Activated CD4-positive, alpha-beta T cell treated with anti-CD3 and anti-CD28 coated beads for 36 hours (primary cell): ENCODE measurements at places on chromosomes 7 and 10. TPM values are rescaled to one million over a fixed set of nuclear protein-coding genes. Genes with fewer than 3 reads are reported as not detected.

DNA sequence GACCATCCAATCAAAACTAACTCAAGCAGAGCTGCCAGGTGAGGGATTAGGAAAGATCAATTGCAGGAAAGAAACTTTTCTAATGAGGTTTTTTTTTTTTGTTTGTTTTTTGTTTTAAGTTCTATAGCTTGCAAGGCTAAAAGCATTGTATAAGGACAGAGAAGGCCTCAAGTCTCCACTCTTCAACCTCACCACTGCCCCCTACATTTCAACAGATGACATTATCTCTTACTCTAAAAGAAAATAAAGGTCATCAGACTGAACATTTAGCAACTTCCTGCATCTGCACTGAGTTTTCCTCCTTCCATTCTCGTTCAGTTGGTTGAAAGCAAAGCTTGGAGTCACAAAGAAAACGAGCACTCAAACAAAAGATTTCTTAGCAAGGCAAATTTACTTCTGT lies 45.2 kb upstream of the EXOC4 start:
- peaks cover 19% of the 10 kb centered on the region for H3K27me3 ChIP-seq
- H3K27ac ChIP-seq, result no peak overlapping the region
- no peak for DNase-seq
- H3K4me1 ChIP-seq, result no peaks in the 10 kb centered on the region
- H3K4me3 ChIP-seq, result no peak overlapping the region

DNA sequence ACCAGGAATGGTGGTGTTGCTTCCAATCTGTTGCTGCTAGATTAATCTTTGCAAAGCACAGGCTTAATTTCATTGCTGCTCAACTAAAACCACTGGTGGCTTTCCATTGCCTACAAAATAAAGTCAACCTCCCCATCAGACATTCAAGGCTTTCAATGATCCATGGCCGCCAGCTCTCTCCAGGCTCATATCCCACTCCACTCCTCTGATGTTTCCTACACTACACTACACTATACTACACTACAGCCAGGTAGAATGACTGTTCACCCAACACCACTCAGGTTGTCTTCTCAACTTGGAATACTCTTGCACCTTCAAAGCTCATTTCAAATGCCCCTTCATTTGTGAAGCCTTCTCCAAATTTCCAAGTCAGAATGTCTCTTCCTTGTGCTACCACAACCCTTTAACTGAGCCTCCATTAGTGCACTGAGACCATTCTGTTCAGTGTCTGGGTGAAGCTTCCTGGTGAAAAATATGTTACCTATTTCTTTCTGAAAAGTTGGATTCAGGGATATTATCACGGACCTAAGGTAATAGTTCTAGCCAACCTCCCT lies 35.5 kb upstream of the CC2D2B start:
- H3K27ac ChIP-seq, result no peak overlapping the region
- no peaks in the 10 kb centered on the region for H3K27me3 ChIP-seq
- no peaks in the 10 kb centered on the region for H3K4me1 ChIP-seq
- peaks cover 46% of the 10 kb centered on the region for H3K36me3 ChIP-seq

- peaks cover 9% of the 10 kb centered on the region for H3K4me1 ChIP-seq
- H3K36me3 ChIP-seq, result no peaks in the 10 kb centered on the region
- no peak overlapping the region for H3K4me3 ChIP-seq
- H3K27me3 ChIP-seq, result peaks cover 10% of the 10 kb centered on the region
- DNase-seq, result no peak
These were observed 27.3 kb downstream of the SMKR1 start for GRCh38 chr7:129529643-129530042.

GRCh38 chr7:87202705-87203104 lies 16.8 kb downstream of the TMEM243 start:
- peaks cover 64% of the 10 kb centered on the region for H3K4me1 ChIP-seq
- DNase-seq, result no peak
- H3K27ac ChIP-seq, result no peak overlapping the region
- H3K4me3 ChIP-seq, result no peak overlapping the region
- peaks cover 86% of the 10 kb centered on the region for H3K36me3 ChIP-seq
- no peaks in the 10 kb centered on the region for H3K27me3 ChIP-seq

DNA sequence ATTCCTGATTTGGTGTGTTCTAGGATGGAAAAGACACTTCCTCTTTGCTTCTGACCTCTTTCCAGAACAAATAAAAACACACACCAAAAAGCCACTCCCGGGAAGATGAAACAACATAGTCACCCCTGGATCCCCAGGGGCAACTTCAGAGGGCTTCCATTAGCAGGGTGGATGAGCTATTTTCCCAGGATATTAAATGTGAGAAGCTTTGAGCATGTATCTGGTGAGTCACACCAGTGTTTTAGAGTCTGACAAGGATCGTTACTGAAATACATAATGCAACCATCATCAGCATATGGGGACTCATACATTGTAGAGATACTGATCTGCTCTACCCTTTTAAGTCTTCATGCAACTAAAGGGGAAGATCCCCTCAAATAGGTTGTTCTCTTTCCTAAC lies 115.5 kb upstream of the ZNF438 start:
- H3K27ac ChIP-seq, result peak overlapping the region; percentile 74
- no peaks in the 10 kb centered on the region for H3K27me3 ChIP-seq
- H3K36me3 ChIP-seq, result no peaks in the 10 kb centered on the region
- H3K4me1 ChIP-seq, result peaks cover 18% of the 10 kb centered on the region
- DNase-seq, result no peak
- peak overlapping the region; percentile 28 for H3K4me3 ChIP-seq

GRCh38 chr10:86734207-86734988 lies 22.0 kb upstream of the BMPR1A start:
- no peak overlapping the region for H3K27ac ChIP-seq
- H3K27me3 ChIP-seq, result no peaks in the 10 kb centered on the region
- H3K4me1 ChIP-seq, result no peaks in the 10 kb centered on the region
- H3K36me3 ChIP-seq, result no peaks in the 10 kb centered on the region

GRCh38 chr10:128631801-128632241 lies 505.6 kb upstream of the MKI67 start:
- no peak overlapping the region for H3K4me3 ChIP-seq
- no peak overlapping the region for H3K27ac ChIP-seq
- peaks cover 4% of the 10 kb centered on the region for H3K27me3 ChIP-seq

- no peak overlapping the region for H3K27ac ChIP-seq
- H3K4me3 ChIP-seq, result no peak overlapping the region
- peaks cover 6% of the 10 kb centered on the region for H3K4me1 ChIP-seq
- no peak for DNase-seq
These were observed 21.2 kb downstream of the CYP17A1 start for GRCh38 chr10:102815790-102816549.

DNA sequence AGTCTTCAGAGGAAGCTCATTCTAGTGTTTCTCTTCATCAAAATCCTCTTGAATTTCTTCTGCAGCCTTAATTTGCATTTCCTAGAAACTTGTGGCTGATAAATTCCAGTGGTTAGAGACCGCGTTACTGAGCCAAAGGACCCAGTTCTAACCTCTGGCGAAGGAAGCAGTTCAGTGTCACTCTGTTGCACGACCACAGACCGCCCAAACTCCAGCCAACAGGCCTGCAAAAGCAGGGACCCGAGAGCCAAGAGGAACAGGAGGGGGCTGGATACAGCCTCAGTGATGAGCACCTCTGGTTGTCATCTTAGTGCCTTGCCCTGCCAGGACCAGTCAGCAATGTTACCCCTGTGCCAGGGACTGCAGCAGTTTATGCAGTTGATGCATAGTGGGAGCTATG lies 70.0 kb downstream of the AFAP1L2 start:
- no peak overlapping the region for H3K27ac ChIP-seq
- DNase-seq, result no peak
- no peaks in the 10 kb centered on the region for H3K27me3 ChIP-seq
- no peak overlapping the region for H3K4me3 ChIP-seq
- H3K4me1 ChIP-seq, result peaks cover 10% of the 10 kb centered on the region

DNA sequence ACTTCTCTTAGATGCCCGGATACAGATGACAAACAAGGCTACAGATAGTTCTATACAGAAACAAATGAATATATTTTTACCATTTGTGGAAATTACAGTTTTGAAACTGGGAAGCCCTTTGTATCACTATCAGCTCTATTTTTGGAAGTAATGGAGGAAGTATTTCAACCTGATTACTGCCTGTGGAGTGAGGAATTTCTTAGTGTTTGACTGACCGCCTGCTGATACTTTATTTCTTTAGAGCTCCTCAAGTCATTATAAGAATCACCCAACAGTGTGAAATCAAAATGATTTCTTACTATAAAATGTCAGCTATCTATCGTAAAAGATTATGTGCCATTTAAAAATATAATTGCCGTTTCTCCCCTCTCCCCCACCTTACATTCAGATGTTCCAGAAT lies 290.9 kb downstream of the SDK1 start:
- no peaks in the 10 kb centered on the region for H3K36me3 ChIP-seq
- no peak for DNase-seq
- H3K4me3 ChIP-seq, result no peak overlapping the region

- no peak overlapping the region for H3K27ac ChIP-seq
- H3K4me1 ChIP-seq, result no peaks in the 10 kb centered on the region
- no peaks in the 10 kb centered on the region for H3K27me3 ChIP-seq
- H3K36me3 ChIP-seq, result peaks cover 29% of the 10 kb centered on the region
- no peak for DNase-seq
These were observed 57.0 kb downstream of the KLRG2 start for GRCh38 chr7:139426258-139427028.

- H3K4me3 ChIP-seq, result no peak overlapping the region
- H3K4me1 ChIP-seq, result no peaks in the 10 kb centered on the region
These were observed 32.7 kb downstream of the RBM28 start for GRCh38 chr7:128311013-128311412.

Gene CYP26C1
- 0.05 TPM for total RNA-seq

Gene CPXM2
- total RNA-seq, result not detected

Gene PODXL
- 0.49 TPM for total RNA-seq

Gene ANKRD22
- total RNA-seq, result 0.37 TPM

Gene SLC26A4
- 1.5 TPM for total RNA-seq

Gene ZNF727
- 0.84 TPM for total RNA-seq

Gene ATP5MK
- 377 TPM for total RNA-seq
